Lung (tissue), 17 donors: ENCODE measurements at places on chromosomes 2 and 18. TPM values are rescaled to one million over a fixed set of nuclear protein-coding genes. Genes with fewer than 3 reads are reported as not detected.

- H3K27me3 ChIP-seq = no peaks in the 10 kb centered on the region
- no peak overlapping the region for H3K4me3 ChIP-seq
- H3K27ac ChIP-seq = no peak overlapping the region
- H3K4me1 ChIP-seq = peaks cover 32% of the 10 kb centered on the region
- H3K36me3 ChIP-seq = no peaks in the 10 kb centered on the region
Measured at GRCh38 chr2:239289545-239289944, 111.3 kb downstream of the HDAC4 start.

DNA sequence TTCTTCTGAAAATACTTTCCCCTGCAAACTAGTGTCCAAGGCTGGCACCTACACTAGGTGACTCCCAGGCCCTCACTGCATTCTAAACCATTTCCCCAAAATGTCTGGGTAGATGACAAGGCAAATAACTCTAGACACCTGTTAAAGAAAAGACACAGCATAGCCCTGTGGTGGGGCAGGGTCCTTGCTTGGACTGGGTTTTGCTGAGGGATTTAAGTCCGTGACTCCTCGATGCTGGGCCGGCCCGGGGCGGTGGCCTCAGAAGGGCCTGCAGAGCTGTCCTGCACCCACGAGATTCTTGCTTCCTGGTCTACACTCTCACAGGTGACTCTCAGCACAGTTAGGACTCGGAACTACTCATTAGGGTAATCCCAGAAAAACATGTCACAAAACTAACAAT lies 55.2 kb downstream of the MBP start:
- H3K27ac ChIP-seq = no peak overlapping the region
- DNase-seq = no peak
- no peak overlapping the region for H3K4me3 ChIP-seq
- H3K36me3 ChIP-seq = no peaks in the 10 kb centered on the region
- peaks cover 20% of the 10 kb centered on the region for H3K4me1 ChIP-seq

GRCh38 chr2:86417961-86418360 lies 23.2 kb upstream of the KDM3A start:
- no peak for DNase-seq
- H3K36me3 ChIP-seq = no peaks in the 10 kb centered on the region
- no peak overlapping the region for H3K4me3 ChIP-seq
- peaks cover 4% of the 10 kb centered on the region for H3K27me3 ChIP-seq
- peaks cover 5% of the 10 kb centered on the region for H3K4me1 ChIP-seq

GRCh38 chr2:63876311-63876710 lies 34.6 kb downstream of the UGP2 start:
- peaks cover 7% of the 10 kb centered on the region for H3K36me3 ChIP-seq
- H3K4me3 ChIP-seq = no peak overlapping the region
- DNase-seq = no peak
- H3K4me1 ChIP-seq = peaks cover 5% of the 10 kb centered on the region
- H3K27ac ChIP-seq = peak overlapping the region; percentile 92

DNA sequence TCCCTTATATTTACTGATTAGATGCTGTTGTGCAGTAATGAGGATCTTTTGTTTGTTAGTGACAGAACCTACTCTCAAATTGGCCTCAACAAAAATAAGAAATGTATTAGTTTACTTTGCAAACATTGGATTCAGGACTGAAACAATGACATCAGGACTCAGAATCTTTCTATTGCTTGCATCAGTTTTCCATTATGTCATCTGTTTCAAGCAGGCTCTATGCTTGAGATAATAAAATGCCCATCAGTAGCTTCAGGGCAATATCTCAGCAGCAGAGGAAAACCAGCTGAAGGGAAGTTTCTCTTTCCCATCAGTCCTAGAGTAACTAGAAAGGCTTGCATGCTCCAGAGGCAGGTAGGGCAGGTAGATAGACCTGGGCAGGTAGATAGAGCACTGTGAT lies 375.5 kb upstream of the SLC8A1 start:
- H3K27me3 ChIP-seq = no peaks in the 10 kb centered on the region
- DNase-seq = no peak
- no peak overlapping the region for H3K27ac ChIP-seq

DNA sequence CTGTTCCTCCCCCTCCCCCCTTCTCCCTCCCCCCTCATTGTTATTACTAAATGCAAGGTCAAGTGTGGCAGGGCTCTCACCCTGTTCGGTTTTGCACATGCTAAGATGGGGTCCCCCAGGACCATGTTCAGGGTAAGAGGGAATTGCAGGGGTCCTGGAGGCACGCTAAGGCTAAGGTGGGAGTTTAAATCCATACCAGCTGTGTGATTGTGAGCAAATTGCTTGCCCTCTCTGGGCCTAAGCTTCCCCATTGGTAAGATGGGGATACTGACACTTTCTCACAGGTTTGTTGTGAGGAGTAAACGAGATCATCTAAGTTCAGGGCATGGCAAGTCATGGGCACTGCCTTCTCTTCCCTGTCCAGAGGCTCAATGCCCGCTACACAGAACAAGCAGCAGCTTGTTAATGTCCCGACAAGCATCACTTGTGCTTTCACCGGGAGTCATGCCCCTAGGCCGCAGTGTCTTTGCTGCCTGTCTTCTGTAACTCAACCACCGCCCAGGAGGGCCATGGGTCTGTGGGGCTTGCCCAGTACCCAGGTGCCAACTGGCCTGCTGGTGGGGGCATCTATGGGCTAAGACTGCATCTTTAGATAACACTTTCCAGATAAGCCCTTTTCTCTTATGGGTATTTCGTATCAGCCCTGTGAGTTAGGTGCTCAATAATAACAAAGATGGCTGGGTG lies 279.1 kb downstream of the MYCN start:
- no peak overlapping the region for H3K27ac ChIP-seq
- no peaks in the 10 kb centered on the region for H3K4me1 ChIP-seq
- no peaks in the 10 kb centered on the region for H3K27me3 ChIP-seq
- DNase-seq = no peak

DNA sequence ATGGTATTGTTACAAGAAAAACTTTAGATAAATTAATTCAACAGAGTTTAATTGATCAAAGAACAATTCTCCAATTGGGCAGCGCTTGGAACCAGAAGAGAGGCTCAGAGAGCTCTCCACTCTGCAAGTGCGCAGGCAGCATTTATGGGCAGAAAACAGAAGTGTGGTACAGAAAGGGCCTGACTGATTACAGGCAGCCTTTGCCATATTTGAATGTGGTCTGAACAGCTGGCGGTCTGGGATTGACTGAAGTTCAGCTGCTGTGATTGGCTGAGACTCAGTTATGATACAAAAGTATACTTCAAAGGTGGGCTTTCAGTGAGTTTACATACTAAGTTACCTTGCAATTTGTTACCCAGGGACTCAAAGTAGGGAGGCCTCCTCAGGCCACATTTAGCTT lies 301.3 kb upstream of the ID2 start:
- no peak overlapping the region for H3K27ac ChIP-seq
- no peak overlapping the region for H3K4me3 ChIP-seq
- H3K36me3 ChIP-seq = no peaks in the 10 kb centered on the region
- DNase-seq = no peak
- no peaks in the 10 kb centered on the region for H3K4me1 ChIP-seq

GRCh38 chr2:178419123-178419522 lies 31.9 kb downstream of the PRKRA start:
- H3K4me1 ChIP-seq = peaks cover 3% of the 10 kb centered on the region
- no peak overlapping the region for H3K4me3 ChIP-seq
- H3K36me3 ChIP-seq = no peaks in the 10 kb centered on the region
- no peaks in the 10 kb centered on the region for H3K27me3 ChIP-seq

DNA sequence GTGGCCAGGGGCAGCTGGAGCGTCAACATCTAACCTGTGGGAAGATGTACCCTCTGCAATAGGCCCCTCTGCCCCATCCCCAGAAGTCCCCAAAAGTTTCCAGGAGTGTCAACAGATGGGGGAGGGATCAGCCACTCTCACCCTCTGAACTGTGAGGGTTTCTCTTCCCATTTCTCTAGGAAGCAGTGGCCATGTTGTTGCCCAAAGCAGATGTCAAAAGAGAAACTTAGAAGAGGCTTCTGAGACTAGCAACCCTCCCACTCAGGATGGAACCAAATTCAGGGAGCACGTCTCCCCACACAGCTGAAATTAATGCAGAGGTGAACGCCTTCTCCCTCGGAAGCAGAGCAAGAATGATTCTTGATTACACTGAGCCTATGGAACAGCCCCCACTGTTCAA lies 70.3 kb downstream of the ARL4C start:
- H3K36me3 ChIP-seq = no peaks in the 10 kb centered on the region
- H3K27ac ChIP-seq = peak overlapping the region; percentile 79
- no peak overlapping the region for H3K4me3 ChIP-seq
- no peaks in the 10 kb centered on the region for H3K27me3 ChIP-seq
- no peak for DNase-seq
- H3K4me1 ChIP-seq = no peaks in the 10 kb centered on the region

GRCh38 chr2:173983391-173983871 lies 18.3 kb upstream of the SP3 start:
- H3K27ac ChIP-seq = no peak overlapping the region
- H3K36me3 ChIP-seq = no peaks in the 10 kb centered on the region
- H3K4me3 ChIP-seq = no peak overlapping the region
- peaks cover 41% of the 10 kb centered on the region for H3K4me1 ChIP-seq
- DNase-seq = peak; percentile 53

- no peaks in the 10 kb centered on the region for H3K36me3 ChIP-seq
- H3K4me3 ChIP-seq = no peak overlapping the region
- no peaks in the 10 kb centered on the region for H3K27me3 ChIP-seq
- peak; percentile 55 for DNase-seq
Measured at GRCh38 chr2:144350151-144350802, 169.6 kb downstream of the ZEB2 start.

BMP10 gene
- not detected for total RNA-seq

UGT1A4 gene
- not detected for total RNA-seq

DPP4 gene
- total RNA-seq = 27.7 TPM

KCNJ3 gene
- 0.06 TPM for total RNA-seq

C2orf72 gene
- total RNA-seq = 0.65 TPM

PLEKHM3 gene
- 32.9 TPM for total RNA-seq
